Activated CD4-positive, alpha-beta memory T cell treated with anti-CD3 and anti-CD28 coated beads for 36 hours (primary cell): ENCODE measurements at places on chromosomes 12 and 14.

- no peak for DNase-seq
Measured at GRCh38 chr12:60152756-60153155, 556.9 kb downstream of the SLC16A7 start.

DNA sequence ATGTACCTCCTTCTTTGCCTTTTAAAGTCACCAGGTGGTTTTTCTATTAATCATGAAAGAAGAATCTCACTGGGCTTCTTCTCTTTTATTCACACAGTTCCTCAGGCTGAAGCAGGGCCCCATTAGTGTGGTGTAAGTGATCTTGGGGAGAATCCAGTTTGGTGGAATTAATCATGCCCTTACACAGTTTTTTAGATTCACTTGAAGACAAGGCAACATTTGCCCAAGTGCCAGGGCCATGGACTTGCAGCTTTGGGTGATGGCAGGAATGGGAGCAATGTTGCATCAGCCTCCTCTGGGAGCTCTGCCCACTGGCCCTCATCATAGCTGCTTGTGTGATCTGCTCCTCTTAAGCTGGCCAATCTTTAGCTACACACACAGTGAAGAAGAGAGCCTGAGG is 33.8 kb downstream of the KCNK10 start:
- DNase-seq: no peak

DNA sequence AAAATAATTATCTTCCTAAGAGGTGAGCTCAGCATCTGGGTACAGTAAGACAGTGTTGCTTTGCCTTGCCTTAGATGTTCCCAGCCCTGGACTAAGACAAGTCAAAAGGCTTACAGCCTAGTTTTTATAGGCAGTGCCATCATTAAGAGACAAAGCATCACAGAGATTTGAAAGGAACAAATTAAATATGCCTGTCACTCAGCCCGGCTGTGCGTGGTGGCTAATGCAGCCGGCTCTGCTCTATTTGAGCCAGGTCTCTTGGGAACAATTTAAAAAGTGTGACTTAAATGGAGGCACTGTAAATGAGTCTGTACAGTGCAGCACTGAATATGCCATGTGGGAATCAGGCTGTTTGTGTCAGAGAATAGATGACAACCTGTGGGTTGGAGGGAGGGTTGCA is 1687.4 kb upstream of the FLRT2 start:
- DNase-seq: no peak

DNA sequence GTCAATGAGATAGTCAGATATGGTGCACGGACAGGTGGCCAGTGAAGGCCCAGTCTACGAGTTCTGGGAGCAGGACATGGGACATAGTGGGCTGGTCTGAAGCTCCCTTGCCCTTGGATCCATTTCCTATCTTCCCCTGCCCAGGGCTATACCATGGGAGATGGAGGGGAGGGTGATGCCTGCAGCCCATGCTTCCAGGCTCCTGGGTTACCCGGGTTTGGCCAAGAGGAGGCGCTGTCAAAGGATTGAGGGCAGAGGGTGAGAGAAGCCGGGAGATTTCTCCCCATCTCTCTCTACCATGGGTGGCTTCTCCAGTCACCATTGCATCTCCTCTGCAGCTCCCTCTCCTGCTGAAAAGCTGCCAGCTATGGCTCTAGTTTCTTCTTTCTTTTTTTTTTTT is 52.8 kb upstream of the LHX5 start:
- no peak for DNase-seq

DNA sequence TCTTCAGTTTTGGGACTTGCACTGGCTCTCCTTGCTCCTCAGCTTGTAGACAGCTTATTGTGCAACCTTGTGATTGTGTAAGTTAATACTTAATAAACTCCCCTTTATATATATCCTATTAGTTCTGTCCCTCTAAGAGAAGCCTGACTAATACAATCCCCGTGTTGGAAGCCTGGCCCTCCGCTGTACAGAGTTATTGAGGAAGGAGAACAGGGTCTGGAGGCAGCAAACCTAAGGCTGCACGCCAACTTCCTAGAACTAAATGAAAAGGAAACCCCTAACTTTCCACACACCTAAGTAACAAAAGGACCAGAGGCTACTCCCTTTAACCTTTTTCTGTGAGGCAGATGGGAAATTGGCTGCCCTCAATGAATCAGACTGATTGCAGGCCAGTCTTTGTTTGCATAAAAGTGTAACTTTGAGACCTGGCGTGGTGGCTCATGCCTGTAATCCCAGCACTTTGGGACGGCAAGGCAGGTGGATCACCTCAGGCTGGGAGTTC is 42.6 kb upstream of the LIMA1 start:
- no peak for DNase-seq

- DNase-seq: no peak
Measured at GRCh38 chr14:89339579-89339978, 77.5 kb downstream of the FOXN3 start.

DNA sequence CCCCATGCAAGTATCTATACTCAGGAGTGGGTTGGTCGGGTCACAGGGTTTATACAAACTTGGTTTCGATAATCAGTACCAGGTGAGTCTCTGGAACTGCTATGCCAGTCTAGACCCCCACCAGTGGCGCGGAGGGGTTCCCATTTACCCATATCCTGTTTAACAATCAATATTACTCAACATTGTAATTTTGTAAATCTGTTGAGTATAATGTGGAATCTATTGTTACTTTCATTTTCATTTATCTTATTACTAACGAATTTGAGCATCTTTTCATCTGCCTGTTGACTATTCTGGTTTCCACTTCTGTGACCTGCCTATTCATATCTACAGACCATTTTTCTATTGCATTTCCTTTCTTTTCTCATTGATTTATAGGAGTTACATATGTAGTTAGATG is 275.2 kb upstream of the CRY1 start:
- DNase-seq: peak; percentile 75

GRCh38 chr12:16350682-16351081 is 3.2 kb downstream of the MGST1 start:
- DNase-seq: no peak

DNA sequence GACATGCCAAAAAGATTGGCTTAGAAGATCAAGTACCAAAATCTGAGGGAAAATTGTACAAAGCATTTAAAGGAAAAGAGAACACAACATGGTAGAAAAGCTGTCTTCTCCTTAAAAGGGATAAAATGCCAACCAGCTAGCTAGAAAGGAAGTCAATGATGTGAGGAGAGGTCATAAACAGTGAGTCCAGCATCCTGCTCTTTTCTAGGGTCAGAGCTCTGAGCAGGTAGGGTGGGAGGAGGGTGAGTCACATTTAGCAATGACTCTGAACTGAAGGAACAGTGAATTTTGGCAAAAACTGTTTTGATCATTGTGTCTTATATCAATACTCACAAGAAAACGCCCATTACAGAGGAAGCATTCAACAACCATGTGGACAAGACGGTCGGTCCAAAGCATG is 322.3 kb downstream of the DAD1 start:
- no peak for DNase-seq

DNA sequence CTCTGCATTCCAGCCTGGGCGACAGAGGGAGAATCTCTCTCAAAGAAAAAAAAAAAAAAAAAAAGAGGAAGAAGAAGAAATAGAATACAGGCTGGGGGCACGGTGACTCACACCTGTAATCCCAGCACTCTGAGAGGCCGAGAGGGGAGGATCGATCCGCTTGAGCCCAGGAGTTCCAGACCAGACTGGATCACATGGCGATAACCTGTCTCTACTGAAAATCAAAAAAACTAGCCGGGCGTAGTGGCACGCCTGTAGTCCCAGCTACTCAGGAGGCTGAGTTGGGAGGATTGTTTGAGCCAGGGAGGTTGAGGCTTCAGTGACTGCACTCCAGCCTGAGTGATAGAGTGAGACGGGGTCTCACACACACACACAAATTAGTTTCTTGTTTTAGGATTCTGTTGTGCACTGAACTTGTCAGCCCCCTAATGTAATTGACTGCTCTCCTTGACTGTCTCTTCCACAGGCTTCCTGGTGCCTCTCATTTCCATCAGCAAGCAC is 963 bp upstream of the TINF2 start:
- no peak for DNase-seq

DNA sequence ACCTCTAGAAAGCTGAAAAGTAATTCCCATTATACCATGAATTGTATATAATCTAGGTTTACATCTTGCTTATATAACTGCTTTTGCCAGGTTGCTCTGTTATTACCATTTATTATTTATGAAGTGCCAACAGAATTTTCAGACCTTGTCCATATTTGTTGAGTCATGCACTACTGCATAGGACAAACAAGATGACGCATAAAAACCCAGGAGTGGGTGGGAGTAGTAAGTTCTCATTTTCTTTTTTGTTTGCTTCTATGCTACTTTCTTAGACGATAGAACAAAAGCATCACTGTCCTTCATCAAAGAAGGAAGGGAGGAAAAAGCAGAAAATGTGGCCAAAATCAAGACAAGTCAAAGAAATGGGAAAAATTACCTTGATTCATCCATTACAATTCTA is 119.0 kb upstream of the RASSF8 start:
- DNase-seq: no peak
